ENCODE measurements at places on chromosomes 7 and 10.

GRCh38 chr7:93862651-93863050 is 27.9 kb downstream of the TFPI2 start:
- DNase-seq: no peak

GRCh38 chr10:80964955-80965614 is 427.4 kb downstream of the SH2D4B start:
- DNase-seq: no peak

GRCh38 chr7:94848531-94848930 is 58.9 kb upstream of the PPP1R9A start:
- DNase-seq: no peak

DNA sequence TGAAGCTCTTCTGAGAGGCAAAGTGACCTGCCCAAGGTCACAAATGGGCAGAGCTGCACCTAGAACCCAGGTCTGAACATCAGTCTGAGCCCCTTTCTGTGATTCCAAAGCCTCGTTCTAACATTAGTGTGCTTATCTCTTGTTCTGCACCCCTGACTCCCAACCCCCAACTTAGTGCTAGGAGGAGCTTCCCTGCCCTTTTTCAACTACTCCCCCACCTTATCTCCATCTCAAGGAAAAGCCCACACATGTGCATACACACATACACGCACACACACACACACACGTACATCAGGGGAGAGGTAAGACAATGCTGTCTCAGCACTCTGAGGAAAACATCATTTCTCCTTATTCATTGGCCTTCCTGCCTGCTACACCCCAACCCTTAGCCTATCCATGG is 8.3 kb downstream of the PRRT4 start:
- DNase-seq: no peak

- no peak for DNase-seq
These were observed 130.3 kb downstream of the NRF1 start for GRCh38 chr7:129741743-129742213.

DNA sequence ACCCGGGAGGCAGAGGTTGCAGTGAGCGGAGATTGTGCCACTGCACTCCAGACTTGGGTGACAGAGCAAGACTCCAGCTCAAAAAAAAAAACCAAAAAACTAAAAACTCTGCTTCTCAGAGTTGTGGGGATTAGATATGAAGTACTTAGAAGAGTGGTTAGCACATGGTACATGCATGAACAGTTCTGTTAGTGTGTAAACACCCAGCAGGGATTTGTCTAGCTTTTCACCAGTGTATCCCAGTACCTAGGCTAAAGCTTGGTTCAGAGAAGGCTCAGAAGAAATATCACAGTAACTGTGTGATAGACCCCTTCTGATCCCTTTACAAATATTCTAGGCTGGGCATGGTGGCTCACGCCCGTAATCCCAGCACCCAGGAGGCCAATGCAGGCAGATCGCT is 9.5 kb downstream of the PPIA start:
- no peak for DNase-seq

GRCh38 chr10:71562904-71563303 is 156.7 kb downstream of the C10orf105 start:
- no peak for DNase-seq

DNA sequence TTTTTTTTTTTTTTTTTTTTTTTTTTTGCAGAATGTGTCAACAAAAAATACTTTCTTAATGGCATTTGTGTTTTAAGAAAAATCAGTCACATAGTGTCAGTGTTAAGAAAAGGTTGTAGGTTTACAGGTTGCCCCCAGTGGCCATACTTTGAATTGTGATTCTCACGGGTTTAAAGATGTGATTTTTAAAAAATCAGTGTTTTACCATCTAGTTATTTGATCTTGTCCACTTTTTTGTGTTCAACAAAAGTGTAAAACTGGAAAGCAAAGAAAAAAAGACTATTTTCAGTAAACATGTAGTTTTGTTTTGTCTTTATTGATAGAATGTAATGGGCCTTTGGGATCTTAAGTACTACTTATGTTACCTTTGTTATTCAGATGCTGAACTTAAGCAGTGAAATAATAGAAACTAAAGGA is 25.7 kb downstream of the SUV39H2 start:
- peak; percentile 19 for DNase-seq

- no peak for DNase-seq
These were observed 25.2 kb downstream of the OGDH start for GRCh38 chr7:44631458-44632115.

GRCh38 chr10:86763404-86763803 is 7.0 kb downstream of the BMPR1A start:
- DNase-seq: no peak

DNA sequence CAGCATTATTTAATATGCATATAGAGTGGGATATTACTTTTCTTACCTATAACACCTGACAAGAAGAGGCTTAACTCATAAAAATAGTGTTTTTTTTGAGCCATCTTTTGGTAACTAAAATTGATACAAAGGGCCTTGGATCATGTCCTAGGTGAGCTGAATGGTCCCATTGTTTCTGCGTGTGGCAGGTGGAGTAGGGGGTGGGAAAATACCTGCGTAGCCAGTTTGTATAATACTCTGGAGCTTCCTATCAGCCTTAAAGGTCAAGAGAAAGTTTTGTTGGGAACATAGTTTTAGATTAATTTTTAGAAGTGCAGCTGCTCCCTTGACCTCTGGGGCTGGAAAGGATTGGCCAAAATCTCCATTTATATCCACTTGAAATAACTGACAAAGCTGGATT is 244.6 kb downstream of the PHTF2 start:
- no peak for DNase-seq

- DNase-seq: peak; percentile 49
These were observed 172.3 kb downstream of the CACNB2 start for GRCh38 chr10:18312374-18313139.

GRCh38 chr10:44978570-44979280 is at the start of gene DEPP1:
DEPP1 (minus strand) TSS chr10:44978809; CDS start chr10:44978030, 779 bp downstream.
- peak; percentile 95 for DNase-seq

All from HepG2 (cell line).